ENCODE measurements at places on chromosomes 1 and 21.

- DNase-seq = peak; percentile 36
- no peaks in the 10 kb centered on the region for H3K27me3 ChIP-seq
- peaks cover 19% of the 10 kb centered on the region for H3K4me1 ChIP-seq
- peak overlapping the region; percentile 18 for H3K27ac ChIP-seq
Observed at GRCh38 chr1:211736351-211736915, 61.0 kb upstream of the NEK2 start.

GRCh38 chr1:161273402-161273801 is 14.9 kb downstream of the PCP4L1 start:
- H3K27me3 ChIP-seq = peaks cover 17% of the 10 kb centered on the region
- DNase-seq = no peak
- no peak overlapping the region for H3K27ac ChIP-seq
- no peaks in the 10 kb centered on the region for H3K36me3 ChIP-seq
- no peaks in the 10 kb centered on the region for H3K4me1 ChIP-seq
- H3K4me3 ChIP-seq = no peak overlapping the region

GRCh38 chr1:117231748-117232373 is 21.1 kb upstream of the VTCN1 start:
- H3K27ac ChIP-seq = no peak overlapping the region
- DNase-seq = no peak
- no peaks in the 10 kb centered on the region for H3K36me3 ChIP-seq

- H3K27ac ChIP-seq = no peak overlapping the region
- no peaks in the 10 kb centered on the region for H3K27me3 ChIP-seq
- no peaks in the 10 kb centered on the region for H3K36me3 ChIP-seq
- H3K4me1 ChIP-seq = no peaks in the 10 kb centered on the region
- no peak for DNase-seq
- H3K4me3 ChIP-seq = no peak overlapping the region
Observed at GRCh38 chr21:46179708-46180078, 4.6 kb downstream of the SPATC1L start.

DNA sequence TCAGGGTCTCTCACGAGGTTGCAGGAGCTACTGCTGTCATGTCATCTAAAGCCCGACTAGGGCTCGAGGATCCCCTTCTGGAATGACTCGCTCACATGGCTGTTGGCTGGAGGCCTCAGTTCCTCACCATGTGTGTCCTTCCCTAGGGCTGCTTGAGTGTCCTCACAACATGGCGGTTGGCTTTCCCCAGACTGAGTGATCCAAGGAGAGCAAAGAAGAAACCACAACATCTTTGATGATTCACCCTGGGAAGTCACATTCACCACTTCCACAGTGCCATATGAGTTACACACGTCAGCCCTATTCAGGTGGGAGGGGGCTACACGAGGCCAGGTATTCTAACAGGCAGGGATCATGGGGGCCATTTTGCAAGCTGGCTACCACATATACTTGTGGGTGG is 64.9 kb downstream of the FHAD1 start:
- H3K4me3 ChIP-seq = no peak overlapping the region
- peak; percentile 16 for DNase-seq
- H3K36me3 ChIP-seq = no peaks in the 10 kb centered on the region
- H3K27ac ChIP-seq = no peak overlapping the region
- no peaks in the 10 kb centered on the region for H3K27me3 ChIP-seq

GRCh38 chr1:93801471-93801870 is 77.5 kb downstream of the DNTTIP2 start:
- H3K36me3 ChIP-seq = no peaks in the 10 kb centered on the region
- no peak for DNase-seq
- H3K4me3 ChIP-seq = no peak overlapping the region
- peaks cover 27% of the 10 kb centered on the region for H3K4me1 ChIP-seq
- no peaks in the 10 kb centered on the region for H3K27me3 ChIP-seq
- H3K27ac ChIP-seq = no peak overlapping the region

DNA sequence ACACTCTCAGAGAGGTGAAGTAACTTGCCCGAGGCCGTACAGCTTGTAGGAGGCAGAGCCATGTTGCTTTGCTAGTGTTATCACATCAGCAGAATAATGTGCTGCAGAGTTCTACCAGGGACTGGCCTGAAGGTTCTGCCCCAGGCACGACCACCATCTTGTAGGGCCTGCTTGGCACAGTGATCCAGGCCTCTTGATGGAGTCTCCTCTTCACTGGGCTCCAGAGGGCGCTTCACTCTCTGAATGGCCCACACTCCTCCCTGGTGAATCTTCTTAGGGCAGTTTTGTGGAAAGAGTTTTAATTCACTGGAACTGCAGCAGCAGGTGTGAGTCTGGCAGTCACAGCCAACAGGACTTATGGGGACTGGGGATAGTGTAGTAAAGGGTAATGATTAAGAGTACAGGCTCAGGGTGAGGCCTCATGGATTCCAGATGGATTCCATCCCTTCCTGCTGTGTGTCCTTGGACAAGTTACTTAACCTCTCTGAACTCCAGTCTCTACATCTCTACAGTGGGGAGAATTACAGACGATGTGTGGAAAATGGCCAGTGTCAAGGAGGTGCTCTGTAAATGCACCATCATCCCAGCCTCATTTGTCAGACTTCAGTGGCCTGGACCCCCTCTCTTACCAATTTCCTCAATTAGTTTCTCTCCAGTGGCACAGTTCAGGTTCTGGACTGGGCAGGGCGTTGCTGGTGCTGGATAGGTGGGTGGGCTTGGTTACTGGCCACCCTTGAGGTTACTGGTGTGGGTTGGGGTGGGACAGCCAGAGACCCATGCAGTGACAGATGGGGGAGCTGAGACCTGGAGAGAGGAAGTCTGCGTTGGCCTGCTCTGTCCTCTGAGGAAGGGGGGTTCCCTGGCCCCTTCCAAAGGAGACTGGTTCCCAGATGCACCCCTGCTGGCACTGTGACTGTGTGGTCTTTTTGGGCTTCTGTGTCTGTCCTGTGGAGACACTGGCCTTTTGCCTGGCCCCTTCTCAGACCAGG is 45.9 kb upstream of the CSF3R start:
- H3K36me3 ChIP-seq = no peaks in the 10 kb centered on the region
- no peak overlapping the region for H3K4me3 ChIP-seq
- no peak overlapping the region for H3K27ac ChIP-seq
- DNase-seq = no peak
- H3K4me1 ChIP-seq = no peaks in the 10 kb centered on the region

DNA sequence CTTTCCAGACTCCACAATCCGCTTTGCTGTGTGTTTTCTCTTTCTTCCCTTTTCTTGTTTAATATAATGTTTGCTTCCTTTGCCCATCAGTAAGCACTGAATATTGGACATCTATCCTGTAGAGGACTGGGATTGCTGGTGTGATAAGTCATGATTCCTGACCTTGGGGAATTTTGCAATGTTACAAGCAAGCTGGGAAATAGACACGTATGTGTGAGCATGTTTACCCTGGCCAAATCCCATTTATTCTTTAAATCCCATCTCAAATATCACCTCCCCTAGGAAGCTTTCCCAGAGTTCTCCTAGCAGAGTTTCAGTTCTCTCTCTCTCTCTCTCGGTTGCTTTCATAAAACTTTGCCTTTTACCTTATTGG is 155.3 kb downstream of the ROR1 start:
- no peaks in the 10 kb centered on the region for H3K36me3 ChIP-seq
- no peak for DNase-seq
- H3K4me1 ChIP-seq = no peaks in the 10 kb centered on the region
- no peak overlapping the region for H3K4me3 ChIP-seq
- H3K27ac ChIP-seq = no peak overlapping the region

GRCh38 chr1:171784784-171785183 is 3.3 kb downstream of the METTL13 start:
- H3K27ac ChIP-seq = no peak overlapping the region
- DNase-seq = no peak
- no peak overlapping the region for H3K4me3 ChIP-seq
- H3K4me1 ChIP-seq = peaks cover 10% of the 10 kb centered on the region

DNA sequence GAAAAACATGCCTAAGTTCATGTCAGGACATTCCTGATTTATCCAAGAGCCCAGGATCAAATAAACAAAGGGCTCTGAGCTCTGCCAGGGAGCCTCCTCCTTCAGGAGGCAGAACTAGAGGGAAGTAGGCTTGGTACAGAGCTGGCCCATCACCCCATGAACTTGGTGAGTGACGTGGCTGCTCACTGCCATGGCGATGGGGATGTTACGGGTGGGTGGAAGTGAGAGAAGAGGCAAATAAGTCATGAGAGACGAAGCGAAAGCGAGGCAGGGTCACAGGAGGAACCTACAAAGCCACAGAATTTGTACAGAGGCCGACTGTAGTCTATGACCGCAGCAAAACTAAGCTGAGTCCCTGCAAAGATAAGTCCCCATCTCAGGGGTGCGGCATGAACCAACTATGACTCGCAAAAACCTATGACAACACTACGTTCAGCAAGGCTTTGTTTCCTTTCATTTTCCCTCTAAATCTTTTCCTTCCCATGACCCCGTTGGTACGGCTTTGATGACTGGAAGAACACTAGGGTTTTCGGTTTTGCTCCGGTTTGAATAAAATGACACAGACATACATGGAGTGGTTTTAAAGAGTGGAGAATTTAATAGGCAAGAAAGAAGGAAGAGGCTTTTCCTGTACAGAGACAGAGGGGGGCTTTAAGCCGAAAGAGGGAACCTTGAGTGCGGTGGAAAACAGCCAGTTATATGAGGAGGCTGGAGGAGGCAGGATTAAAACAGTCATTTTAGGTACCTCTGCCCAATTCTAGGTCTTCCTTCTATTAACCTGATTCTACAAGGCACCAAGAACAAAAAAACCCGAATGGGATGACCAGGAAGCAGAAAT is 74.1 kb downstream of the CD46 start:
- H3K4me3 ChIP-seq = no peak overlapping the region
- H3K36me3 ChIP-seq = no peaks in the 10 kb centered on the region
- H3K27ac ChIP-seq = peak overlapping the region; percentile 22
- H3K4me1 ChIP-seq = peaks cover 13% of the 10 kb centered on the region
- peak; percentile 45 for DNase-seq

- H3K4me1 ChIP-seq = no peaks in the 10 kb centered on the region
- no peak overlapping the region for H3K4me3 ChIP-seq
- no peaks in the 10 kb centered on the region for H3K27me3 ChIP-seq
- DNase-seq = no peak
- no peaks in the 10 kb centered on the region for H3K36me3 ChIP-seq
- no peak overlapping the region for H3K27ac ChIP-seq
Observed at GRCh38 chr1:60655679-60656355, 426.5 kb upstream of the NFIA start.

DNA sequence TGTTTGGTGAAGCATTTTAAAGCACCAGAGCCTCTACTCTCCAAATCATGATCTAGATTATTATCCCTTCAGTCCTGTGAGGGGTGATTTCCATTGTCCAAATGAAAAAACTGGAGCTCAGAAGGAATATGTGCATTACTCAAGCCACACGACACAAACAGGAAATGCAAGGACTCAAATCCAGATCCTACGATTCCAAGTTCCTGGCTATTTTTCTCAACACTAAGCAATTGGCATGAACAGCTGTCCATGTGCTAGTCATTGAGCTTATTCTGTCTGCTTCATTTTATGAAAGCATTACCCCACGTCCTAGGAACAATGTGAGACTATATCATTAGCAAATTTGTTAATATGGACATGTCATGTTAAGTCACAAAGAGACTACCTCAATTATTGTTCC is 273.1 kb upstream of the LYPLAL1 start:
- H3K36me3 ChIP-seq = no peaks in the 10 kb centered on the region
- no peaks in the 10 kb centered on the region for H3K4me1 ChIP-seq
- H3K27me3 ChIP-seq = no peaks in the 10 kb centered on the region
- no peak overlapping the region for H3K4me3 ChIP-seq

GRCh38 chr1:225426395-225427234 is 1.2 kb downstream of the LBR start:
- DNase-seq = peak; percentile 12
- peak overlapping the region; percentile 64 for H3K27ac ChIP-seq
- peaks cover 2% of the 10 kb centered on the region for H3K27me3 ChIP-seq

DNA sequence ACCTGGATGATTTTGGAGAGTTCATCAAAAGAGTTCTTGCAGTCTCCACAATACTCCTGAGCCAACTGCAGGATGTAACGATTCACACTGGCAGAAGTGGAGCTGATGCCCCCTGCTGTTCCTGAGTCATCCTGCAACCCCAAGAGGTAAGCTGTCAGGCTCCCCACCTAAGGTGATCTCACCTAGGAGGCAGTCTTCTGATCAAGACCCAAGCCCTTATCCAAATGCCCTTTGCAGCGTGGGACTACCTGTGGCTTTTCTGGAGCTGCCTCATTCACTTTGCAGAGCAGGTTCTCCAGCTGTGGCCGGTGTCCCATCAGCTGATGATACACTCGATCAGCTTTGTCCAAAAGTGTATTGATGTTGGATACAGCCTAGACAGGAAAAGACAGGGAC is 96.4 kb downstream of the UBR4 start:
- no peaks in the 10 kb centered on the region for H3K27me3 ChIP-seq
- peaks cover 85% of the 10 kb centered on the region for H3K36me3 ChIP-seq
- H3K4me3 ChIP-seq = no peak overlapping the region
- DNase-seq = no peak

- H3K36me3 ChIP-seq = no peaks in the 10 kb centered on the region
- peak; percentile 27 for DNase-seq
- no peaks in the 10 kb centered on the region for H3K27me3 ChIP-seq
- peaks cover 5% of the 10 kb centered on the region for H3K4me1 ChIP-seq
- no peak overlapping the region for H3K4me3 ChIP-seq
- H3K27ac ChIP-seq = no peak overlapping the region
Observed at GRCh38 chr1:62333441-62333840, 14.2 kb upstream of the KANK4 start.

GRCh38 chr1:172352435-172352834 is 68.0 kb upstream of the C1orf105 start:
- H3K27ac ChIP-seq = peak overlapping the region; percentile 25
- no peaks in the 10 kb centered on the region for H3K36me3 ChIP-seq
- peaks cover 34% of the 10 kb centered on the region for H3K4me1 ChIP-seq

- no peak for DNase-seq
- H3K4me3 ChIP-seq = no peak overlapping the region
- H3K27ac ChIP-seq = no peak overlapping the region
- H3K36me3 ChIP-seq = no peaks in the 10 kb centered on the region
- H3K4me1 ChIP-seq = no peaks in the 10 kb centered on the region
Observed at GRCh38 chr1:78894811-78895210, 111.7 kb downstream of the ADGRL4 start.

- H3K4me1 ChIP-seq = peaks cover 79% of the 10 kb centered on the region
- peak overlapping the region; percentile 37 for H3K27ac ChIP-seq
- no peak for DNase-seq
- no peak overlapping the region for H3K4me3 ChIP-seq
- no peaks in the 10 kb centered on the region for H3K27me3 ChIP-seq
Observed at GRCh38 chr1:42947965-42948732, 10.5 kb downstream of the SLC2A1 start.

GRCh38 chr1:39849203-39849602 is 34.1 kb downstream of the TRIT1 start:
- H3K27me3 ChIP-seq = no peaks in the 10 kb centered on the region
- H3K4me1 ChIP-seq = peaks cover 18% of the 10 kb centered on the region
- H3K4me3 ChIP-seq = no peak overlapping the region
- H3K27ac ChIP-seq = no peak overlapping the region

GRCh38 chr1:210787800-210788199 is 346.1 kb downstream of the KCNH1 start:
- no peaks in the 10 kb centered on the region for H3K36me3 ChIP-seq
- no peaks in the 10 kb centered on the region for H3K4me1 ChIP-seq
- H3K27ac ChIP-seq = no peak overlapping the region
- H3K4me3 ChIP-seq = no peak overlapping the region
- no peaks in the 10 kb centered on the region for H3K27me3 ChIP-seq

Measured in astrocyte (in vitro differentiated cells and primary cell).